ENCODE measurements at places on chromosomes 13 and 19.

- DNase-seq, result peak; percentile 75
Observed at GRCh38 chr19:1324806-1325567, 39.3 kb downstream of the EFNA2 start.

DNA sequence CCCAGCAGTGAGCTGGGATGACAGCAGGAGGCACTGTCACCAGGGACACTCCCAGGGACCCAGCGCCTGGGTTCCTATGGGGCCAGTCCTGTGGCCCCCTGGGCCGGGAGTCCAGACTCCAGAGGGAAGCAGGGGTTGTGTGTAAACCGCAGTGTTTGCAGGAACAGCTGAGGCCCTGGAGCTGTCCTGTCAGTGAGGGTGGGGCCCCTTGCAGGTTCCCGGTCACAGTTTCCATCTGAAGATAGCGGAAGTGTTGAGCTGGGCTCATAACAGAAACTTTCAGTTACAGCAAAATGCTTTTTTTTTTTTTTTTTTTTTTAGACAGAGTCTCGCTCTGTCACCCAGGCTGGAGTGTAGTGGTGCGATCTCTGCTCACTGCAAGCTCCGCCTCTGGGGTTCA, 17.7 kb upstream of the CSNK1G2 start:
- no peak for DNase-seq

- no peak for DNase-seq
Observed at GRCh38 chr13:110920038-110920437, 5.2 kb upstream of the ANKRD10 start.

- DNase-seq, result no peak
Observed at GRCh38 chr13:113923376-113924063, 50.4 kb downstream of the C13orf46 start.

DNA sequence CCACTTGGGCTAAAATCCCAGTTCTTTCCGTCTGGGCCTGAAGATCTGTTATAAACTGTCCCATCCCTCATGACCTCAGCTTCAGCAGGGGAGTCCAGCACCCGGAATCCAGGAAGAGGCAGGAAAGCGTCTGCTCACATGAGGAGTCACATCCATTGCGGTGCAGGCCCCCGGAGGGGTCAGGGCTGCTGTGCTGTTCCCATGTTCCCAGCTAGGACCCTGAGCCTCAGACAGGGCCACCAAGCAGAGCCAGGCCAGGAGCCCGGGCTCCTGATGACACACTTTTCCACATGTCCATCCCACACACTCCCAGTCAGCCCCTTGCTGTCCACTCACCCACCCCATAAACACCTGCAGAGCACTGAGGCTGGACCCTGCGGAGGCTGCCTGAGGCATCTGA, 45.3 kb upstream of the VSTM2B start:
- no peak for DNase-seq

DNA sequence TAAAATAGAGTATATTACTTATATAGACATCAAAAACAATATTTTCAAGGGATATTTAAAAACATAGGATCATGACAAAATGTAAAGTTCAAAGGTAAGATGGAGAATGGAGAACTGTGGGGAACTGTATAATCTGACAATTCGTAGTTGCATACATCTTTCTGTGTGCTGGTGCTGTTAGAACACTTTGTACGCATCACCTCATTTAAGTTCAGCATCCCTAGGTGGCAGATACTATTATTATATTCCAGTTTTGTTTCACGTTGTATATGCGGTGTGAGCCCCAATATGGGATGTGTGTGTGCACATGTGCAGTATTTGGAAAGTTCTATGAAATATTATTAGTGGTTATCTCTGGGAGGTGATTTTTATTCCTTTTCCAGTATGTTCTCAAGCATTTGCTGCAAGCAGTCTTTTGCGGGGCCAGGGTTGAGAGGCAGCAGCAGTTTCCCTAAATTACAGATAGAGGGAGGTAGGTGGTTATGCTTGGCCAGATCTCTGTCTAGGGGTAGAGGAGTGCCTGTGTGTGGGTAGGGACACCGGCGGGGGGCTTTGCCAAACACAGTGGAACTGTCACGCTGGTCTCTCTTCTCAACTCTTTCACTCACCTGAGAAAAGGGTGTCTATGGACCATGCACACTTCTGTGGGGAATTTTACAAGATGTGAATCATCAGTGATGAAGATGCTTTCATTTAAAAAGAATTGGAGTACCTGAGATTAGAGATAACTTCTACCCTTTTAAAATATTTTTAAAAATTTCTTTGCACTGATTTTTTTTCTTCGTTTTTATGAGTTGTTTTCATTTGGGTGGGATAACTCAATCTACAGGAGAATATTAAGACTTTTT, 55.6 kb upstream of the ALOX5AP start:
- no peak for DNase-seq

DNA sequence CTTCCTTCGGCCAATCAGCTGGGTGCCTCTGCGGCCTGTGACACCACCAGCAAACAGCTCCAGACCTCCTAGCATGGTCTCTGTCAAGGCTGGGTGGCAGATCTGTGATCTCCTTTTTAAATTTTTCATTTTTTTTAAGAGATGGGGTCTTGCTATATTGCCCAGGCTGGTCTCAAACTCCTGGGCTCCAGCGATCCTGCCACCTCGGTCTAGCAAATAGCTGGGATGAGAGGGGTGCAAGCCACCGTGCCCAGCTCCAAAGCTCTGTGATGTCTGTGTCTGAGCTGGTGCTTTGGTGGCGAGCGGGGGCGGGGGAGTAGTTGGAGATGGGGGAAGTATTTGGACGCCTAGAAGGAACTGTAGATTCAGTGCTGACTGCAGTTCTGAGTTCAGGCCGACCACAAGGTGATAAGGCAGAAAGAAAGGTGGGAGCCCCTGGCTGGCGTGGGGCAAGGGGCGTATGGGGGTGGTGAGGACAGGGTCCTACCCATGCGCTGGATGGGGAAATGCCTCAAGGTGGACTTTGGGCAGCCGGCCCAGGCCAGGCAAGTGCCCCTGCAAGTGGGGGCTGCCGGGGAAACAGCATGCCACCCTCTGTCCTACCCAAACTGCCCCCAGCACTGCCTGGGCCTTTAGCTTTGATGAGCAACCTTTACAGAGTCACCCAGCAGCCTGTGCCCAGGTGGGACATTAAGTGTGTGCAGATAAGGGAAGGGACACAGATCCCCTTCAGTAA, 5.5 kb downstream of the DPP9 start:
- DNase-seq, result no peak

DNA sequence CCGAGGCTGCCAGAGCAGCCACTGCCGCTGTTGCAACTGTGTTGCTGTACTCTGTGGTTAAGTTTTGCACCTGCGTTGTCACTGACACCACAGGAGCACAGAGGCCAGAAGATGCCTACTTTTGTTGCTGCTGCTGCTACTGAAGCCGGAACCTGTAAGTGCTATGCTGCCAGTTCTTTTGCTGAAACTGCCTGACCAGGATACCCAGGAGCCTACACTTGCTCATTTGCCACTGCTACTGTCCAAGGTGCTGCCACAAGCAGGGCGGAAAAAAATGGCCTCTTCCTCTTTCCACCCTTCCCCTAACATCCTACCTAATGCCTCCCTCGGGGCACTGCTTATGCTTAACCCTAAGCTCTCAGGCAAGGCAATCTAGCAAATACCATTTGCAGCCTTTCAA, 29.0 kb upstream of the NBEA start:
- DNase-seq, result no peak

DNA sequence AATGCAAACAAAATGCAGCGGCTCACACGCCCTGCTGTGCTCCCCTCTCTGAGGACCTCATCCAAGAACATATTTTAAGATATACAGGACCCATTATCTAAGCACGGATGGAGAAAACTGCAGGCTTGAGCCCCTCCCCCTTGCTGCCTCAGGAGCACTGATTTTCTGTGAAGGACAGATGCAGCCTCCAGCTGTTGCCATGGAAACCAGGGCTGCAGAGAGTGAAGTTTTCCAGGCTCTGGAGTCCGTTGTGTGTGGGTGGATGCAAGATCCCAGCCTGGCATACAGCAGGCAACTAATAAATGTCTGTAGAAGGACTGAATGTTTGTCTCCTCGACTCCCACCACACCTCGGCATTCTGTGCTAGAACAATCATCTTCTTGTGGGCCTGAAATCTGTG, 105.6 kb upstream of the PEG3 start:
- no peak for DNase-seq

DNA sequence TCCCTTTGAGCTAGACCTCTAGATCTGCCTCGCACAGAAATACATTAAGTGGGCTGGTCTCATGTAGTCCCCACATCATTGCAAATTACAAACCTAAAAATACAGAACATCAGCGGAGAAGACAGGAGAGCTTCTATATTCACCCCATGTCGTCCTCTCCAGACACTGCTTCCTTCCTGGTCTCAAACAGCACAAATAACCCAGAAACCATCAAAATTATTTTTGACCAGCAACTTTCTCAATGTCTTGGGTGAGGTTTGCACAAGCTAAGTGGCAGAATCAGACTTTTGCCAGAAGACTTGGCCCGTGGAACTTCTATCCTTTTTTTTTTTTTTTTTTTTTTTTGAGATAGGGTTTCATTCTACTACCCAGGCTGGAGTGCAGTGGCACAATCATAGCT, 28.2 kb downstream of the CLEC17A start:
- DNase-seq, result no peak

- no peak for DNase-seq
Observed at GRCh38 chr13:51729866-51730553, 74.0 kb downstream of the DHRS12 start.

DNA sequence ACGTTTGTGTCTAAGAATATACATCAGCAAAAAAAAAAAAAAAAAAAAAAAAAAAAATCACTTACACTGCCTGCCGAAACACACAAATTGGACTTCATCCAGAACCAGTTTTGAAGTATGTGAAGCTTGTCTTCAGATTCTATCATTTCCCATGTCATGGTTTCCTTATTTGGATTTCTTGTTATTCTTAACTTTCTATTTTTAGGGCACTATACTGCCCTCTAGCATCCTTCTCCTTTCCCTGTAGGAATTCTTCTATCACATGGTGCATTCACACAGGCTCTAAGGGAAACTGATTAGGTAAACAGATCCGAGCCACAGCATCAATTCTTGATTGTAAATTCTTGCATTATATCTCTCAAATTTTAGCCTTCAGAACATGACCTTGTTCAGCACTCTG, 1507.5 kb downstream of the OLFM4 start:
- DNase-seq, result no peak

DNA sequence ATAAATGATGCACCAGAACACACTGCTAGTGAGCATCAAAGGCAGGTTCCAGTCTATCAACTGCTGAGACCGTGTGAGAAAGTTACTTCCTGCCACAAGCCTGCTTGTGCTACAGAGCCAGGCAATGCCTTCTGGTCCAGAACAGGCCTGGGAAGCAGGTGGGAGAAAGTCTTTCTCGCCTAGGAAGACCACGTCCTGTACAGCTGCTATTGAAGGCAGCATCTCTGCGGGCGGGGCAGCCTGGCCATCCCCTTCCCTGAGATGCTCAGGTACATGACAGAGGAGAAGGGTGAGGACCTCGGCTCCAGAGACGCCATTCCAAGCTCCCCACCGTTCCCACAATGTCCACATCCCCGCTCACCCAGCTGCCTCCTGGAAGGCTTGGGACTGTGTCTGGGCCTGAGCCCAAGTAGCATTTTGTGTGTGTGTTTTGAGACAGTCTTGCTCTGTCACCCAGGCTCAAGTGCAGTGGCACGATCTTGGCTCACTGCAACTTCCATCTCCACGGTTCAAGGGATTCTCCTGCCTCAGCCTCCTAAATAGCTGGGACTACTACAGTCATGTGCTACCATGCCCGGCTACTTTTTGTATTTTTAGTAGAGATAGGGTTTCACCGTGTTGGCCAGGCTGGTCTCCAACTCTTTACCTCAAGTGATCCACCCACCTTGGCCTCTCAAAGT, 3.4 kb downstream of the RFX1 start:
- DNase-seq, result no peak

GRCh38 chr13:42876270-42876714, 94.9 kb downstream of the FAM216B start:
- no peak for DNase-seq

- DNase-seq, result no peak
Observed at GRCh38 chr19:51124729-51125128, at the start of gene SIGLEC9. Gene SIGLEC9, plus strand, starts transcription at chr19:51124906. Its CDS starts 69 bp downstream, at chr19:51124975.

DNA sequence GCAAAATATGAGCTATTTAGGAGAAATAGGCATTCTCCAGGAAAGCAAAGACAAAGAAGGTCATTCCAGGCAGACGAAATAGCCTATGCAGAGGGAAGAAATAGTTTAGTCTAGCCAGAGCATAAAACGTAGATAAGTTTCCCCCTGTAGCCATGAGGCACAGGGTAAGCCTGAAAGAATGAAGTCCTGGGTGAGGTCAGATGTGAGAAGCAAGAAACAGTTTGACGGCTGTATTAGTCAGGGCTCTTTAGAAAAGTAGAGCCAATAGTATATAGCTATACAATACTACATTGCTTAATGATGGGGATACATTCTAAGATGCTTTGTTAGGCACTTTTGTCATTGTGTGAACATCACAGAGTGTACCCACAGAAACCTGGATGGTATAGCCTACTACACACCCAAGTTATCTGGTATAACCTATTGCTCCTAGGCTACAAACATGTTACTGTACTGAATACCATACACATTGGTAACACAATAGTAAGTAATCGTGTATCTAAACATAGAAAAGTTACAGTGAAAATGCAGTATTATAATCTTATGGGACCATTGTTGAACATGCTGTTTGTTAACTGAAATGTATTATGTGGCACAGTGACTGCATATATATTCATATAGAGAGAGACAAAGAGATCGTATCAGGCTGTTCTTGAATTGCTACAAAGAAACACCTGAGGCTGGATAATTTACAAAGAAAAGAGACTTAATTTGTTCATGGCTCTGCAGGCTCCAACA, 59.3 kb upstream of the WDFY2 start:
- no peak for DNase-seq

- no peak for DNase-seq
Observed at GRCh38 chr19:12664406-12665280, 1.9 kb downstream of the MAN2B1 start.

- no peak for DNase-seq
Observed at GRCh38 chr19:10139952-10140351, 20.3 kb upstream of the EIF3G start.

DNA sequence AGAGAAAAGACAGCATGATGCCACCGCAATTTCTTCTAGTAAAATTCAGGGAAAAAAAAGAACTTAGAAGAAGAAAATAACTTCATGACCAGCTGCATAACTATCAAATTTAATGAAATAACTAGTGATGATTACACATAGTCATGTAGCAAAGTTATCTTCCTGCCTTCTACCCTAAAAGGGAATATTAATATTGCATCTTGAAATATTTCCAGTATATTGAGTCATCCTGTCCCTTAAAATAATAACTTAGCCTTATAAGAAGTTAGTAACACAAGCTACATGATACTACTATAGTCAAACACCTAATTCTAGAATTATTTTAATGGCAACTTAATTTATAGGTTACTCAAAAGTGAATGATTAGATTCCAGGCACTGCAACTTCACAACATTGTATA, 289.2 kb downstream of the KLF12 start:
- no peak for DNase-seq

DNA sequence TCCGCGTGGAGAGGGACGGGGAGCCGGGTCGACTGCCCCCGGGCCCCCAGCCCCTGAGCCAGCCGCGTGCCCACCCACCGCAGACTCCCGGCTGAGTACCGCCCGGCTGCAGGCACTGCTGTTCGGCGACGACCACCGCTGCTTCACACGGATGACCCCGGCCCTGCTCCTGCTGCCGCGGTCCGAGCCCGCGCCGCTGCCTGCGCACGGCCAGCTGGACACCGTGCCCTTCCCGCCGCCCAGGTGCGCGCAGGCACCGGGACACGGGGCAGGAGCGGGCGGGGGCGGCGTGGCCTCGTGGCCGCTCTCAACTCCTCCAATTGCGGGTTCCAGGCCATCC, 1.6 kb downstream of the AMH start:
- no peak for DNase-seq

- DNase-seq, result no peak
Observed at GRCh38 chr13:24287748-24288287, 21.6 kb upstream of the C1QTNF9 start.

GRCh38 chr13:43835701-43836100, 43.8 kb downstream of the CCDC122 start:
- no peak for DNase-seq

Data from LoVo (cell line).